ENCODE measurements at places on chromosomes 4 and X. TPM values are rescaled to one million over a fixed set of nuclear protein-coding genes. Genes with fewer than 3 reads are reported as not detected.

HEPH gene
- total RNA-seq = 4.7 TPM

SYP gene
- total RNA-seq = 3.3 TPM

ANXA10 gene
- not detected for total RNA-seq

TENM3 gene
- 19.8 TPM for total RNA-seq

GYPE gene
- 0.65 TPM for total RNA-seq

PAGE3 gene
- total RNA-seq = not detected

FRAS1 gene
- 11.2 TPM for total RNA-seq

SORCS2 gene
- 0.63 TPM for total RNA-seq

HAND2 gene
- 12.9 TPM for total RNA-seq

FMR1NB gene
- not detected for total RNA-seq

MPP1 gene
- 162 TPM for total RNA-seq

SYN1 gene
- total RNA-seq = 3.1 TPM

GC gene
- not detected for total RNA-seq

ARHGAP36 gene
- total RNA-seq = not detected

FDCSP gene
- total RNA-seq = not detected

MAP3K15 gene
- not detected for total RNA-seq

GPR82 gene
- 3.5 TPM for total RNA-seq

UGT8 gene
- not detected for total RNA-seq

DDX53 gene
- not detected for total RNA-seq

FANCB gene
- 0.72 TPM for total RNA-seq

SERTM2 gene
- not detected for total RNA-seq

IL13RA1 gene
- total RNA-seq = 70.2 TPM

ETFDH gene
- 47.7 TPM for total RNA-seq

GAGE12J gene
- total RNA-seq = not detected

UGT2A1 gene
- total RNA-seq = not detected

MAGEA4 gene
- total RNA-seq = not detected

YIPF7 gene
- not detected for total RNA-seq

CHST7 gene
- total RNA-seq = 29.9 TPM

ITGB1BP2 gene
- 1.1 TPM for total RNA-seq

CCSER1 gene
- total RNA-seq = 3.2 TPM

CFP gene
- 53.9 TPM for total RNA-seq

CYTL1 gene
- total RNA-seq = 0.46 TPM

NUDT10 gene
- 0.88 TPM for total RNA-seq

TSC22D3 gene
- 363 TPM for total RNA-seq

ASMT gene
- total RNA-seq = 0.56 TPM

RNF128 gene
- not detected for total RNA-seq

FOXR2 gene
- not detected for total RNA-seq

C4orf33 gene
- total RNA-seq = 7.0 TPM

NAA11 gene
- total RNA-seq = not detected

TRIM60 gene
- not detected for total RNA-seq

PROM1 gene
- total RNA-seq = 0.09 TPM

LIMCH1 gene
- total RNA-seq = 112 TPM

BST1 gene
- 25.9 TPM for total RNA-seq

Data from omental fat pad (tissue), 4 donors.